ENCODE measurements at places on chromosomes 1 and 21. TPM values are rescaled to one million over a fixed set of nuclear protein-coding genes. Genes with fewer than 3 reads are reported as not detected.

Gene HRNR
- not detected for total RNA-seq

Gene BLACAT1
- total RNA-seq, result 2.5 TPM

Gene CADM3
- not detected for total RNA-seq

Gene OPTC
- total RNA-seq, result not detected

Gene RIMS3
- total RNA-seq, result 0.65 TPM

Gene CD247
- not detected for total RNA-seq

Gene RGS16
- total RNA-seq, result 0.11 TPM

Measured in placental epithelial cell (primary cell).